NCI-H2171 treated with DMSO at 0.1 percent for 48 hours (cell line): ENCODE measurements at places on chromosomes 11 and 22.

DNA sequence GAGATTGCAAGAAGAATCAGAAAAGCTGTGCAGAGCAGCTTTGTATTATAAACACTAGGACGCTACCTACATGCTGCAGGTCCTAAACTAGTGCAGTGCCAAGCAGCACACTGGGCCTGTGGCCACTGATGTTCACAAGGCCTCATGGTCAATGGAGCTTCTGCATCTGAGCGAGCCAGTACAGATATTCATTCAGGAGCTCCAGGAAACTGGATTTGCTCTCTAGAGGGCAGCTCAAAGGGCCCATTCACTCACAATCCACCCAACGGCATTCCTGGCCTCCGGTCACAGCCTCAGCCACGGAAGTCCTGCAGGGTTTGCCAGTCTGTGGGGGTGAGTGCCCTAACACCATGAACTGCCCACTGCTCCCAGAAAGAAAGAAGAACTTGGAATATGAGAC, 5.8 kb upstream of the TBC1D10A start:
- DNase-seq: no peak

DNA sequence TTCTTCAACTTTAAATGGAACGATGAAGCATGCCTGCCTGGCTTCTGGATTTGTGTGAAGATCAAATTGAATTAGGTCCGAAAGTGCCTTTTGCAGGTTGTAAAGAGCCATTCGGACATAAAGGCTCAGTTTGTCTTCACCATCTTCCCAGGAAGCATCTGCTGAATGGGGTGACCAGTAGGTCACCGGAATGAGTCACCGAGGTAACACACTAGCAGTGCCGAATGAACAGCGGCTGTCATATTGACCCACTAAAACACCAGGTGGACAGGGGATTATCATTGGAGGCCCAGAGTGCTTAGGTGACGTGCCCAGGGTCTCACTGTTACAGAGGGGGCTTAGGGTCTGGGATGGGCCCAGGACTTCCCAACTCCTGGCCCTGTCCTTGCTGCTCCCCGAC, 43.1 kb upstream of the MYH9 start:
- DNase-seq: no peak

DNA sequence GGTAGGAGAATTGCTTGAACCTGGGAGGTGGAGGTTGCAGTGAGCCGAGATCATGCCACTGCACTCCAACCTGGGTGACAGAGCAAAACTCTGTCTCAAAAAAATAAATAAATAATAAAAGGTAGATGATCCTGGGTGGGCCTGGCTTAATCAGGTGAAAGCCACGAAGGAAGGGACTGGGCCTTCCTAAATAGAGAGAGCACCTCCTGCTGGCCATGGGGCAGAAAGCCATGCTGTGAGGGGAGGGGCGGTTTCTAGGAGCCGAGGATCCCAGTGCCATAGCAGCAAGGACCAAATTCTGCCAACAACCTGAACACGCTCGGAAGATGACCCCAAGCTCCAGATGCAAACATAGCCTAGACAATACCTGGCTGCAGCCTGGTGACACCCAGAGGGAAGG, 24.5 kb upstream of the DGKZ start:
- no peak for DNase-seq

DNA sequence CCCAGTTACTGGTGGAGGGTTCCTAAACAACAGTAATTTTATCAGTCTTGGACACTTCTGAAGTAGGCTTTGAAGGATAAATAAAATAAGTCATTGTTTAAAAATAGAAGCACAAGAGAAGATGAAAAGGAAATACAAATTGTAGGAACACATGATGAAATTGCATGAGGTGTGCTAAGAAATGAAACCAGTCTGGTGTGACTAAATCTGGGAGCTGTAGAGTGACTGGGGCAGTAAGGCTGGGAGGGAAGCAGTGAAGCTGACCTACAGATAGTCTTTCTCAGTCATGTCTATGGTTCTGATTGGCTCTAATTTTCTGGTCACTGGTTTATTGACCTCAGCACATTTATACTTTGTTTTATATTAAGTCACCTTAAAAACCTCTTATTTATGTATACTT, 139.1 kb downstream of the SLC17A6 start:
- DNase-seq: no peak

- no peak for DNase-seq
Observed at GRCh38 chr11:34475656-34476055, 36.9 kb downstream of the CAT start.

DNA sequence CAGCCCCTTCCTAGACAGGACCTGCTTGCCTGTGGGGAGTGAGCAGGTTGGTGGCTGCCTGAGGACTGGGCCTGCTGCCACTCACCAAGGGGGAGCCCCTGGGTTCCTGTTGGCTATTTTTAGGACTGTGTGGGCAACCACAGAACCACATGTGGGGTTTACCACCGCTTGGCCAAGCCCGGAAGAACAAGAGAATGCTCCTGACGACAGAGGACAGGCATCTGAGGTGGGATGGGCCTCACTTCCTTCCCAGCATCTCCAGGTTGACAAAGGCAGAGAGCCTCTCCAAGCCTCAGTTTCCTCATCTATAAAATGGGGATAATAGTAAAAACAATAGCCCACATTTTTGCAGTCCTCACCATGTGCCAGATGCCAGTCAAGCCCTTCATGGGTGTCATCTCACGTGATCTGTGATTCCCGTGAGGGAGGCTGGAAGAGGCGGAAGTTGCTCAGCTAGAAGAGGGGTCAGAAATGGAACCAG, 43.6 kb downstream of the LRRC32 start:
- no peak for DNase-seq

GRCh38 chr11:86162239-86162638, 82.3 kb upstream of the EED start:
- no peak for DNase-seq

GRCh38 chr11:420054-420910, 5.5 kb upstream of the SIGIRR start:
- DNase-seq: no peak

- no peak for DNase-seq
Observed at GRCh38 chr11:63672936-63673539, 1.9 kb upstream of the ATL3 start.
